ENCODE measurements at places on chromosomes 12 and 14. TPM values are rescaled to one million over a fixed set of nuclear protein-coding genes. Genes with fewer than 3 reads are reported as not detected.
A peak's percentile ranks its signal among the peaks of the same experiment; 100 is the strongest.

DNA sequence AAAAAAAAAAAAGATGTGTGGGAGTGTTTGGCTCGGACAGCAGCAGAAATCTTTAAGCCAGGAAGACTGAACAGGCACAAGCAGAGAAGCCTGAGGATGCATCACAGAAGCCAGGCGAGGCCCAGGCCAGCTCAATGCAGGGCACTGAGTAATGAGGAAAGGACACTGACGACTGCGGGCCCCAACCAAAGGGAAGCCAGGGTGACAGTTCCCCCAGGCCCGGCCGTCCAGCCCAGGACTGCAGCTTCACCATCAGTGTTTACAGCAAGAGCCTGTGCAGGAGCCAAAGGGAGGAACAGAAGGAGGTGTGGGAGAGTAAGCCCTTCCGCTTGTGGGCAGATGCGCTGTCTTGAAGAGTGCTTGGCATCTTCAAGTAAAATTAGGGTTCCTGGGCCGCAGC is 205.3 kb upstream of the SFSWAP start:
- no peaks in the 10 kb centered on the region for H3K36me3 ChIP-seq
- H3K4me3 ChIP-seq: no peak overlapping the region
- no peak overlapping the region for H3K27ac ChIP-seq
- peaks cover 15% of the 10 kb centered on the region for H3K27me3 ChIP-seq
- H3K4me1 ChIP-seq: peaks cover 8% of the 10 kb centered on the region

GRCh38 chr14:22497144-22497423 is 91.9 kb downstream of the DAD1 start:
- no peak for DNase-seq
- peaks cover 56% of the 10 kb centered on the region for H3K4me1 ChIP-seq
- H3K27me3 ChIP-seq: no peaks in the 10 kb centered on the region
- no peaks in the 10 kb centered on the region for H3K36me3 ChIP-seq

GRCh38 chr14:90495357-90496276 is 98.8 kb downstream of the CALM1 start:
- H3K4me1 ChIP-seq: no peaks in the 10 kb centered on the region
- H3K27ac ChIP-seq: no peak overlapping the region
- peaks cover 17% of the 10 kb centered on the region for H3K27me3 ChIP-seq
- no peak for DNase-seq
- H3K36me3 ChIP-seq: no peaks in the 10 kb centered on the region
- no peak overlapping the region for H3K4me3 ChIP-seq

DNA sequence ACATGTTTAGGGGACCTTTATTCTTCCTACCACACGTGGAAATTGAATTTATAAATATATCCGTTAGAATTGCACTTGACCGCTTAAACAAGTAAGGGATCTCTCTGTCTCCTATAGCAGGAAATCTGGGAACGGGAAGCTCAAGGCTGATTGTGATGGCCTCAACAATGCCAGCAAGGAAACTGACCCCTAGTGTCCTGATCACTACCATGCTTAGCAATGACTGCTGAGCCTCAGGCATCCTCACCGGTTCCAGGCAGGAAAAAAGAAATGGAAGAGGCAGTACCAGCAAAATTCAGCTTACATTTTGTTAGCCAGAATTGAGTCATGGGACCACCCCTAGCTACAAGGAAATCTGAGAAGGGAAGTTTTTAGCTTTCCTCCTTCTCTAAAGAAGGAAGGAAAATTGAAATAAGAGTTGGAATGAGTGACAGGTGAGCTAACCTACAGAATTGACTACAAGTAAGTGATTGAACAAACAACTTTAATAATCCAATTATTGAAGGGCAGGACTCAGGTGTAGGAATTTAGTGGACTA is 43.9 kb upstream of the AMN1 start:
- H3K4me3 ChIP-seq: no peak overlapping the region
- peaks cover 3% of the 10 kb centered on the region for H3K27me3 ChIP-seq
- H3K36me3 ChIP-seq: no peaks in the 10 kb centered on the region
- H3K27ac ChIP-seq: no peak overlapping the region
- DNase-seq: no peak
- H3K4me1 ChIP-seq: peaks cover 14% of the 10 kb centered on the region

GRCh38 chr12:65278576-65279368 is at the start of gene MSRB3:
Gene MSRB3, plus strand, starts transcription at chr12:65278683. Its CDS starts 29,897 bp downstream, at chr12:65308580.
- no peak within 1 kb of the TSS for H3K27ac ChIP-seq
- H3K4me1 ChIP-seq: peaks cover 7% of the 10 kb centered on the region
- peak within 1 kb of the TSS; percentile 64 for H3K4me3 ChIP-seq

GRCh38 chr14:67722293-67722692 is 20.6 kb downstream of the RDH12 start:
- peaks cover 32% of the 10 kb centered on the region for H3K27me3 ChIP-seq
- H3K27ac ChIP-seq: no peak overlapping the region

DNA sequence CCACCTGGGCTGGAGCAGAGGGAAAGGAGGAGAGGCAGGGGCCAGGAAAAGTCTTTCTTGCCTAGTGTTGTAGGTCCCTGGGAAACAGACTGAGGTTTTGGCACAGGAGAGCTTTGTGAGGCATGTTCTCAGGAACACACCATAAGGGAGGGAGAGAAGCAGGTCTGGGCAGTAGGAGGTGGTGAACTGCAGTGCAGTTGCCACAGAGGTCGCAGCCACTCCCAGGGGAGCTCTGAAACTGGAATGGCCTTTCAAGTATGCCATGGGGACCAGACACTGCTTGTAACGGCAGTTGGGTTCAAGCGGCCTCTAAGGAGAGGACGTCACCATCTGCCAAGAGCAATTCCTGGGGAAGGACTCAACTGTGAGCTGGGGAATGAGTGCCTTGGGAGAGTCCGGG is 35.4 kb upstream of the NKX2-8 start:
- H3K27ac ChIP-seq: no peak overlapping the region
- DNase-seq: no peak
- no peaks in the 10 kb centered on the region for H3K36me3 ChIP-seq
- H3K4me3 ChIP-seq: no peak overlapping the region
- H3K27me3 ChIP-seq: no peaks in the 10 kb centered on the region
- no peaks in the 10 kb centered on the region for H3K4me1 ChIP-seq

The A2ML1 gene
- total RNA-seq: not detected

The TMEM233 gene
- not detected for total RNA-seq
